ENCODE measurements at places on chromosomes 1 and 21. TPM values are rescaled to one million over a fixed set of nuclear protein-coding genes. Genes with fewer than 3 reads are reported as not detected.

The S100A7 gene
- total RNA-seq = 0.37 TPM

DNA sequence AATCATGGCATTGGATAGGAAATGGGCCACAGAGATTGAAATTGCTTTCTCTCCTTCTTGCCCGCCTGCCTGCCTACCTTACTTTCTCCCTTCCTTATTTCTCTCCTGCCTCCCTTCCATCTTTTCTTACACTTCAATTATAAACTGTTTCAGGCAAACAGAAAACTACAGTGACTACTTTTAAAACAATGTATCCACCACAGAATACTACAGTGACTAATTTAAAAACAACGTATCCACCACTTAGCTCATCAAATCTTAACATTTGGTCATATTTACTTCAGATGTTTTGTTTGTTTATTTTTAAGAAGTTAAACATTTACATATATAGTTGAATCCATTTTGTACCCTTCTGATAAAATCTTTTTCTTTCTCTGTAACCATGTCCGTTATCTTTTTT, 54.4 kb downstream of the SNRPE start:
- DNase-seq = no peak

GRCh38 chr1:151935154-151935553, 25.8 kb upstream of the THEM4 start:
- DNase-seq = no peak

The IL23R gene
- not detected for total RNA-seq

The KRTAP11-1 gene
- not detected for total RNA-seq

- no peak for DNase-seq
Observed at GRCh38 chr1:201149400-201149799, 4.9 kb downstream of the TMEM9 start.

DNA sequence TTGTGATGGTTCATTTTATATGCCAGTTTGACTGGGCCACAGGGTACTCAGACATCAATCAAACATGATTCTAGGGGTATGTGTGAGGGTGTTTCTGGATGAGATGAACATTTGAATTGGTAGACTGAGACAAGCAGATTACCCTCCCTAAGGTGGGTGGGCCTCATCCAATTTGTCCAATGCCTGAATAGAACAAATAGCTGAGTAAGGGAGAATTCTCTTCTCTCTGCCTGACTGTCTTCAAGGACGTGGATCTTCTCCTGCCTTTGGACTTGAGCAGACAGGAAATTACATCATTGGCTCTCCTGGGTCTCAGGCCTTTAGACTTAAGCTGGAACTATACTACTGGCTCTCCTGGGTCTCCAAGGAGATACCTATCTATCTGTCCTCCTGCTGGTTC, 64.4 kb downstream of the SUSD4 start:
- DNase-seq = no peak

GRCh38 chr1:111639602-111640198, 20.1 kb downstream of the RAP1A start:
- no peak for DNase-seq

Data from foreskin keratinocyte (primary cell).